Activated T-helper 2 cell treated with anti-CD3 and anti-CD28 coated beads, Interferon-gamma antibody, Interleukin-2, Interleukin-4, amounts not matched to agents 10 μg/mL and 5 μg/mL and 100 μg/mL, durations not matched to agents 14 hours and 24 hours and 36 hours (primary cell): ENCODE measurements at places on chromosomes 1 and 21. TPM values are rescaled to one million over a fixed set of nuclear protein-coding genes. Genes with fewer than 3 reads are reported as not detected.

- H3K27me3 ChIP-seq, result no peaks in the 10 kb centered on the region
- no peak for DNase-seq
- H3K27ac ChIP-seq, result no peak overlapping the region
- H3K4me3 ChIP-seq, result no peak overlapping the region
Measured at GRCh38 chr21:37845535-37845934, 70.7 kb downstream of the KCNJ6 start.

- no peak overlapping the region for H3K4me3 ChIP-seq
- peaks cover 15% of the 10 kb centered on the region for H3K4me1 ChIP-seq
- H3K27me3 ChIP-seq, result no peaks in the 10 kb centered on the region
Measured at GRCh38 chr1:6691507-6691906, 10.1 kb downstream of the DNAJC11 start.

DNA sequence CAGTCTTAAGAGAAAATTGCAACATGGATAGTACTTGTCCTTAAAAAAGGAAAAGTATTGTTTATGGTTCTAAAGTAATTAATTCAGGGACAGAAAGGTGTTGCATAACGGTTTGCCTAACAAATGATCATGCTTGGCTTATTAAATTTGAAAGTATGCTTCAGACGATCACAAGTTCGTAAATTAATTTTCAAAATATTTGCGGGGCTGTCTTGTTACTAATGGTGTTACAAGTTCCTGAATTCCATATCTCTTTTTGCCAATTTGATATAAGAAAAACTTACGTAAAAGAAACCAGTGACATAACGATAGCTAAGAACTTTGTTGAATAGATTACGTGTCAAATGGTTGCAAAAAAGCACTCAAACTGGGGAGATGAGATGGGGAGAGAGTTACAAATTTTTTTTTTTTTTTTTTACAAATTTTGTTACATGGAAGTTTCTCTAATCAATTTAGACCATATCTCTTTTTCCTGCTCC lies 1.3 kb downstream of the AGO3 start:
- no peak overlapping the region for H3K27ac ChIP-seq
- no peaks in the 10 kb centered on the region for H3K27me3 ChIP-seq
- H3K4me1 ChIP-seq, result peaks cover 27% of the 10 kb centered on the region

RUNX1 gene
- total RNA-seq, result 120 and 121 TPM in 2 replicates

- no peaks in the 10 kb centered on the region for H3K4me1 ChIP-seq
- no peak for DNase-seq
- no peak overlapping the region for H3K4me3 ChIP-seq
- peaks cover 4% of the 10 kb centered on the region for H3K27me3 ChIP-seq
- no peak overlapping the region for H3K27ac ChIP-seq
Measured at GRCh38 chr1:201250326-201251011, 32.8 kb upstream of the PKP1 start.

GRCh38 chr1:230986976-230987375 lies 8.1 kb downstream of the ARV1 start:
- no peak overlapping the region for H3K27ac ChIP-seq
- H3K36me3 ChIP-seq, result peaks cover 24% of the 10 kb centered on the region
- H3K27me3 ChIP-seq, result no peaks in the 10 kb centered on the region
- no peak for DNase-seq
- no peak overlapping the region for H3K4me3 ChIP-seq
- H3K4me1 ChIP-seq, result peaks cover 9% of the 10 kb centered on the region

GRCh38 chr1:21855257-21856096 lies 43.4 kb downstream of the LDLRAD2 start:
- H3K4me3 ChIP-seq, result no peak overlapping the region
- H3K27me3 ChIP-seq, result no peaks in the 10 kb centered on the region
- H3K4me1 ChIP-seq, result peaks cover 5% of the 10 kb centered on the region
- no peaks in the 10 kb centered on the region for H3K36me3 ChIP-seq

- no peaks in the 10 kb centered on the region for H3K36me3 ChIP-seq
- no peak for DNase-seq
- peaks cover 3% of the 10 kb centered on the region for H3K4me1 ChIP-seq
- H3K27me3 ChIP-seq, result no peaks in the 10 kb centered on the region
Measured at GRCh38 chr1:55813618-55814017, 598.5 kb upstream of the USP24 start.

- H3K4me1 ChIP-seq, result peaks cover 20% of the 10 kb centered on the region
- H3K27ac ChIP-seq, result peak overlapping the region; percentile 63
- no peak for DNase-seq
- peaks cover 68% of the 10 kb centered on the region for H3K36me3 ChIP-seq
- no peaks in the 10 kb centered on the region for H3K27me3 ChIP-seq
Measured at GRCh38 chr1:246876431-246876830, 55.3 kb downstream of the AHCTF1 start.

COPA gene
- total RNA-seq, result 153 and 154 TPM in 2 replicates

DNA sequence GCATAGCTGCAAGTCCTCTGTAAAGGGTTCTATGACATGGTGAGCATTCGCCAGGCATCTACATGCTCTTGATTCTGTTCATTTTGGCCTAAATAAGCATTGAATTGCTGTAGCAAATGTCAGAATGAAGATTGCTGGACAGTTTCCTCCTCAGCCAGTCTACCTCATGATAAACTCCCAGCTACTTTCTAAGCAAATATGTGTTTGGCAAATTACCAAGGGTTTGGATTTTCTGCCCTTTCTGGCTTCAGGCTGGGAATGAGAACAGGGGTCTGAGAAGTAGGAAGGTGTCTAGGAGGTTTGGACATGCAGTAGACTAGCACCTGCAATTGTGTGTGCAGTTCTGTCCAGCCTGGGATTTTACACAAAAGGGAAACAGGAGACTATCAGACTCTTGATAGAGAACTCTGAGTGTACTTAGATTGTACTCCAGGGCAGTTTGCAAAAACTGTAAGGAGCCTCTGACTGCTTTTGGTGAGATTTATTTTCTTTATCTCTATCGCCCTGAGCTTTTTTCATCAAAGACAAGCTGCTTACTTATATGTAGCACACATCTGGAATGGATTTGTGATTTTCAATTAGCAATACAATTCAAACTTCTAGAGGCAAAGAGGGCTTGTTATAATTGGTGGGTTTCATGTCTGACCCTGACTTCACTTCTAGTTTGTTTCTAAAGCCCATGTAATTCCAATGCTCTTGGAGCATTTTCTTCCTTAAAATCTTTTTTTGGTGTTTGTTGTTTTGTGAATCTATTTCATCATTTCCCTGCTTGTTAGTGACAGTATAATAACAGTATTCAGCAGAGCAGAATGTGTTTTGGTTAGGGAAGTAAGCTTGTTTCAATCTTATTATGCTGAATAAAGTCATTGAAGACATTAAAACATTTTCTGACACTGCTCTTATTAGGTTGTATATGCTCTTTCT lies 150.8 kb downstream of the VPS13D start:
- no peaks in the 10 kb centered on the region for H3K27me3 ChIP-seq
- DNase-seq, result no peak
- peaks cover 76% of the 10 kb centered on the region for H3K36me3 ChIP-seq
- no peak overlapping the region for H3K27ac ChIP-seq
- H3K4me3 ChIP-seq, result no peak overlapping the region
- peaks cover 34% of the 10 kb centered on the region for H3K4me1 ChIP-seq

AGMAT gene
- 30.1 and 32.5 TPM in 2 replicates for total RNA-seq

- H3K4me3 ChIP-seq, result peak within 1 kb of the TSS; percentile 95
- H3K27ac ChIP-seq, result peak within 1 kb of the TSS; percentile 89
- peaks cover 3% of the 10 kb centered on the region for H3K36me3 ChIP-seq
Measured at GRCh38 chr1:154324669-154325582, at the start of gene ATP8B2. TSS of gene ATP8B2 (plus strand) at chr1:154325525. CDS start at chr1:154328142, 2,617 bp downstream.

- peak; percentile 71 for DNase-seq
- H3K4me3 ChIP-seq, result peak within 1 kb of the TSS; percentile 98
- peaks cover 28% of the 10 kb centered on the region for H3K4me1 ChIP-seq
- peaks cover 17% of the 10 kb centered on the region for H3K27me3 ChIP-seq
- H3K27ac ChIP-seq, result peak within 1 kb of the TSS; percentile 83
- H3K36me3 ChIP-seq, result peaks cover 3% of the 10 kb centered on the region
Measured at GRCh38 chr1:19643602-19644394, at the start of gene NBL1. TSS of gene NBL1 (plus strand) at chr1:19644311. CDS start at chr1:19655031, 10,720 bp downstream.

ADGRL2 gene
- 1.3 TPM in 1 of 2 replicates, not detected in the other for total RNA-seq

FAM177B gene
- total RNA-seq, result not detected in 2 replicates

GRCh38 chr1:205512059-205513045 lies 7.9 kb downstream of the CDK18 start:
- H3K36me3 ChIP-seq, result no peaks in the 10 kb centered on the region
- H3K27me3 ChIP-seq, result no peaks in the 10 kb centered on the region
- no peak overlapping the region for H3K4me3 ChIP-seq
- H3K27ac ChIP-seq, result no peak overlapping the region

DNA sequence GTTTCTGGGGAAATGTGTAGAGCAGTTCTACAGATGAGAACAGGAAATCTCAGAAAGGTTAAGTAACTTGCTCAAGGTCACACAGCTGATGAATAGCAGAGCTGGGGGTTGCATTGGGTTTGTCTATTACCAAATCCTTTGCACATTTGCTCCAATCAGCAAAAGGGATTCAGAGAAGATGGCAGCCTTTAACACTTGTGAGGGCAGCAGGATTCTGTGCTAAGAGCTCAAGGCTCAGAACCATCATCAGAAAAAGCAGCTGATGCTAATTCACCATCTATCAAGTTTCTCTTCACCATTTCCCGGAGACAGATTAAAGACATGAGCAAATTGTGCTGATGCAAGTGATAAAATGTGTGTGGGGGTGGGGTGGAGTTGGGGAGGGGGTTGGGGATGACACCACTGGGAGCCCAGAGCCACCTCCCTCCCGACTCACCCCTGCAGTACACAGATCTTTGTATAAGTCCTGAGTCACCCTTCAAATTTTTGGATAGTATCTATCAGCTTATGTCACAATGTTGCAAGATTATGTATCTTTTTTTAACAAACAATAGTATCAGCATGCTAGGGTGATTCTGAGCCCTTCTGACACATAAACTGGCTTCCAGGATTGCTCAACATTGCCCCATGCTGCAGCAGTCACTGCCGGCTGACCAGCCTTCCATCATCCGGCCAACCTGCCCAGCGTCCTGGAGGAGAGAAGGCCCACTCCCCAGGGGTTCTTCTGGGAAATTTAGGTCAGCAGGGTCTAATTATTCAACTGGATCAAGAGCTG lies 2.8 kb upstream of the SPSB1 start:
- H3K4me1 ChIP-seq, result peaks cover 26% of the 10 kb centered on the region
- H3K4me3 ChIP-seq, result no peak overlapping the region
- no peak overlapping the region for H3K27ac ChIP-seq

AMY1C gene
- not detected in 2 replicates for total RNA-seq

SLAMF6 gene
- total RNA-seq, result 11.8 and 13.0 TPM in 2 replicates

CERS2 gene
- 176 and 196 TPM in 2 replicates for total RNA-seq

GRCh38 chr1:107100331-107100984 lies 40.4 kb upstream of the NTNG1 start:
- H3K27me3 ChIP-seq, result no peaks in the 10 kb centered on the region
- H3K4me1 ChIP-seq, result no peaks in the 10 kb centered on the region
- H3K4me3 ChIP-seq, result no peak overlapping the region

GRCh38 chr1:72262735-72263134 lies 19.6 kb downstream of the NEGR1 start:
- no peaks in the 10 kb centered on the region for H3K36me3 ChIP-seq
- H3K4me3 ChIP-seq, result no peak overlapping the region
- no peak overlapping the region for H3K27ac ChIP-seq
- H3K27me3 ChIP-seq, result no peaks in the 10 kb centered on the region
- H3K4me1 ChIP-seq, result no peaks in the 10 kb centered on the region

- DNase-seq, result no peak
- peaks cover 5% of the 10 kb centered on the region for H3K4me1 ChIP-seq
- H3K27me3 ChIP-seq, result peaks cover 37% of the 10 kb centered on the region
- H3K4me3 ChIP-seq, result no peak overlapping the region
- no peaks in the 10 kb centered on the region for H3K36me3 ChIP-seq
Measured at GRCh38 chr1:152141971-152142584, 16.9 kb downstream of the RPTN start.

DNA sequence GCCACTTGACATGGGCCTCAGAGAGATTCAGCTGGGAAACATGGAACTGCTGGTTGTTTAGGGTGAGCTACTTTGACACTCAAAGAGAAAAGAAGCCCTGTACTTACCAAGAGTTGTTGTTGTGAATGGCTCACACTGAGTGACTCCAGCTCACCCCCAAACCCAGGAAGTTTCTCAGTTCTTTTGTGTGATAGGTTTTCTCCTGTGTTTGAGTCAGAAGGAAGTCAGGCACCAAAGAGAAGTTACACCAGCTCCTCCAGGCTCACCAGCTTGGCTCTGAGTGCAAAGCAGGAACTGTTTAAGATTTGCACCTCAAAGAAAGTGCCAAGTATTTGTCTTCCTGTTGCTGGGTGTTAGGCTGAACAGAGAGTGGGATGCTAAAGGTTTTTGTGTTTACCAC lies 111.2 kb upstream of the PROX1 start:
- no peak overlapping the region for H3K27ac ChIP-seq
- H3K27me3 ChIP-seq, result no peaks in the 10 kb centered on the region
- no peak for DNase-seq

GRCh38 chr1:207304710-207305488 lies 16.6 kb upstream of the CD55 start:
- H3K4me3 ChIP-seq, result no peak overlapping the region
- DNase-seq, result no peak
- H3K4me1 ChIP-seq, result peaks cover 20% of the 10 kb centered on the region
- H3K36me3 ChIP-seq, result no peaks in the 10 kb centered on the region
- H3K27me3 ChIP-seq, result peaks cover 2% of the 10 kb centered on the region
- no peak overlapping the region for H3K27ac ChIP-seq

DNA sequence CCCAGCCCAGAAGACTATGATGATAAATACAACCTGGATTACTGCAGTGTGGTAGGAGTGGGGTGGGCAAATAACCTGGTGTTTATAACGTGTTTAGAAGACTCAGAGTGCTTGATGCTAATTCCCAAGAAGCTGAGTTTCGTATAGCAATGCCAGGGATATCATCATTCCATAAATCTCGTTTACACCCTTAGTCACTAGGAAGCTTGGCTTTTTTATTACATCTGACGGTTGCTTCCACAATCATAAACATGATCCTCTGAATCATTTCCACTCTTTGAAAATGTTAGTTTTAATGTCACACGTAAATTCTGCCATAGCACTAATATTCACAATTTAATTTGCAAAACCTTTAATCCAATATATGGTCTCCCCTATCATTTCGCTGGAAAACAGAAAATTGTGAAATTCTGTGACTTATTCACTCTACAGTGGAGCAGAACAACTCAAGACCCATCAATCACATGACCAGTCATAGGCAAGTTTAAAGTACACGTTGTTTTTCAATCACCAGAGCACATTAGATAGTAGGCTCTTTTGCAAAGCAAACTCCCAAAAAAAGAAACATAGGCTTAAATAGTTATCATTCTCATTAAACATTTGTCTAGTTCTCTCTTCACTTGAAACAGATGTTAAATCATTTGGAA lies 321.0 kb downstream of the LTN1 start:
- no peak for DNase-seq
- no peak overlapping the region for H3K27ac ChIP-seq
- H3K4me1 ChIP-seq, result peaks cover 3% of the 10 kb centered on the region

TP73 gene
- 2.4 and 2.5 TPM in 2 replicates for total RNA-seq

TNFRSF9 gene
- 112 and 115 TPM in 2 replicates for total RNA-seq
